Ureter (tissue), 1 donor: ENCODE measurements at places on chromosomes 2 and 18.

GRCh38 chr2:207796585-207797350, 27.1 kb upstream of the FZD5 start:
- no peak for DNase-seq

DNA sequence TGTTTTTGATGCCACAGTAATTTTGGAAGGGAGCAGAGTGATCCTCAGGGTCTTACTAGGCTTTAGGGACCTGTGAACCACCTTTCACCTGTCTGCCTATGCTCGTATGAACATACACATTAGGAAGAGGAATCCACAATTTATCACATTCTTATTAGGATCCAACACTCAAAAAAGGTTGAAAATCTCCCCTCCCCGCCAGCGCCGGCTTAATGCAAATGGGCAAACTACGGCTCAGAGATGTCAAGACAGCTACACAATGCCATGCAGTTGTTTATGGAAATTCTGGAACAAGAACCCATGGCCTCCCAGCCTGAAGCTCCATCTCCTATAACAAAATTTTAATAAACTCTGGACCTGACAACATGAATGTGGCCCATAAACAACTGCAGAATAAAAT, 375.9 kb upstream of the ACVR2A start:
- DNase-seq = no peak

DNA sequence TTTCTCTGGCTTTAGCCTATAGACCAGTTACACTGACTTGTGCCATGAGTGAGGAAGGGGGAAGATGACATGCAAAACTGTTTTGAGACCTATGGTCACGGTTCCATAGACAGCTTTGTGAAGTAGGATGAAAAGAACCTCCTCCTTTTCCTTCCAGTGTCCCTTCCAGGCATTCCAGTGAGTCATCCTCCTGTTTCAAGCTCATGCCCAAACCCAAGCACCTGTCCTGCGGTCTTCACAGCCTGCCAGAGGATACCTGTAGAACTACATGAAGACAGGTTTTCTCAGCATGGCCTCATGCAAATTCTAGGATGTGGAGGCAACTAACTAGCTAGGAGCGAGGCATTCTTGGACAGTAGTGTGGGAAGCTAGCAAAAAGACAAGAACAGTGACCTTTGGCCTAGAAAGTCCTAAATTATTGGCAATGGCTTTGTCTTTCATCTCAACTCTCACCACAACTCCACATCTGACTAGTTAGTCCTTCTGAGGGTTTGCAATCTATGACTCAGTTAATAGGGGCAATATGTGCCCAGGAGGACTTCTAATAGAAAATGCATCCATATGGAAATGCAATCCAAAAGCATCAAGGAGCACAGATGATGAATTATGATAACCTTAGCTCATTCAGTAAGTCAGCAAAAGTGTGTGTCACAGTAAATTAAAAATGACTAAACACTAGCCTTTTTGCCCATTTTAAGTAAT, 154.7 kb downstream of the RBM43 start:
- DNase-seq = no peak

DNA sequence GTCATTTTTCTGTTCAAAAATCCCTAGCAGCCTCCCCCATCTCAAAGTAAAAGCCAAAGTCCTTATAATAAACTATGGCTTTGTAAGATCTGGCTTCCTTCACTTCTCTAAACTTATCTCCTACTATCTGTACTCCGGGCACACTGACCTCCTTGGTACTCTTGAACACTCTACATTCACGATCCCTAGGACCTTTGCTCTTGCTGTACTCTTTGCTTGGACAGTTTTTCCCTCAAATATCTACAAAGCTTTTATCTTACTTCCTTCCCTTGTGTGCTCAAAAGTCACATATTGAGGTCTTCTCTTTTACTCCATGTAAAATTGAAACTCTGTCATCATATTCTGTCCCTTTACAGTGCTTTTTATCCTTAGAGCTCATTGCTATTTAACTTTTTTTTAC, 616.6 kb downstream of the IRS1 start:
- no peak for DNase-seq

GRCh38 chr18:46424898-46425297, 232.1 kb downstream of the LOXHD1 start:
- DNase-seq = peak; percentile 34
